NCI-H2029 (cell line): ENCODE measurements at places on chromosomes 3 and 15.

- no peak for DNase-seq
These were observed 18.7 kb upstream of the EOGT start for GRCh38 chr3:69032142-69032541.

DNA sequence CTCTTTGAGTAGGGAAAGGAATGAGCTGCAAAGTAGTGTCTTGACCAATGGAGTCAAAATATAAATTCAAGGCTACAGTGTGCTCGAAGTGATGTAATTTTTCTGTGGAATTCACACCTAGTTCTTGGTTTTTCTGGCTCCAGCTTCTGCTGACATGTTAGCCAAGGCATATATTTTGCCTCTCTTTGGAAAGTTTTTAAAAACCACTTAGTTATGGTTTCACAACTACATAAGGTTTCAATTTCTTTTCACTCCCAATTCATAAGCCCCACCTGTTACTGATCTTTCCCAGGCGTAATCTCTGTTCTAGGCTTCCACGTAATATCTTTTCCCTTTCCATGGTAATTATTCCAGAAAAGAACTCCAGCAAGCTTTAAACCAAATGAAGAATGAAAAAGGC, 46.9 kb downstream of the GADL1 start:
- DNase-seq = no peak

GRCh38 chr3:158221426-158221825, 111.5 kb downstream of the RSRC1 start:
- no peak for DNase-seq

DNA sequence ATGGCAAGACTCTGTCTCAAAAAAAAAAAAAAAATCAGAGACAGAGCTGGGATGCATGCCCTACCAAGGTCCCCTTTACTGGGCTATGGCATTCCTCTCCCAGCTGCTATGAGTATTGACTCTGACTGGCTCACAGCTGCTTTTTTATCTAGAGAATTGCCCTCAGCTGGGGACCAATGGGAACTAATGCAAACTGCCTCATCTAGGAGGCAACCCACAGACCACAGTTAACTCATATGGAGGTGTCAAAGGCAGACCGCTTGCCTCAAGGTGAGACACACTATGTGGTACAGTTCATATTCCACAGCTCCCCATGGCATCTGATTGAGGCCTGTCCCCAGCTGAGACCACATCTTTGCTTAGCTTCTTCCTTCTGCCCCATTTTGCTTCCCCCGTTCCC, 183.5 kb upstream of the EOMES start:
- DNase-seq = no peak

- no peak for DNase-seq
These were observed 331.7 kb upstream of the UMPS start for GRCh38 chr3:124398594-124398993.

DNA sequence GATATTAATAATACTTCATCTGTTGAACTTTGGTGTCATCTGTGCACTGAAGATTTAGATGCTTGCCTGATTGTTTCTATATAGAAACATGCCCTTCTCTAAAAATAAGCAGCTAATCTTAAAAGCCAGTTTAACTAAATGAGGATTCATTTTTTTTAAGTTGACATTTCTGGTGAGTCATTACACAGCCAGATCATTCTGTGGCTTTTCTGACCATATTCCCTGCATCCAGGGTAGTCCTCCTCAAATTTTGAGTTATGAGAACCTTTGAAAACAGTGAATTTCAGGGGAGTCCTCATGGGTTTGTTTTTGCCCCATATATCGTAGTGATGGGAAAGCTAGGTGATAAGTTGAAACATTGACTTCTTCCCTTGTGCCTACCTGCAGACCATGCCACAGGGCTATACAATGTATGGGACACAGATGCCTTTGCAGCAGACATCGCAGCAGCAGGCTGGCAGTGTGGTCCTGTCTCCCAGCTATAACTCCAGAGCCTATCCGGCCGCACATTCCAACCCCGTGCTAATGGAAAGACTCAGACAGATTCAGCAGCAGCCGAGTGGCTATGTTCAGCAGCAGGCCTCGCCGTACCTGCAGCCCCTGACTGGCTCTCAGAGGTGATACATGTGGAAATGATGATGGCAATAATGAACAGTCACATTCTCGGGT, 26.5 kb upstream of the P2RY12 start:
- DNase-seq = no peak

- DNase-seq = peak; percentile 86
These were observed 5.0 kb downstream of the ARID3B start for GRCh38 chr15:74545776-74546656.

DNA sequence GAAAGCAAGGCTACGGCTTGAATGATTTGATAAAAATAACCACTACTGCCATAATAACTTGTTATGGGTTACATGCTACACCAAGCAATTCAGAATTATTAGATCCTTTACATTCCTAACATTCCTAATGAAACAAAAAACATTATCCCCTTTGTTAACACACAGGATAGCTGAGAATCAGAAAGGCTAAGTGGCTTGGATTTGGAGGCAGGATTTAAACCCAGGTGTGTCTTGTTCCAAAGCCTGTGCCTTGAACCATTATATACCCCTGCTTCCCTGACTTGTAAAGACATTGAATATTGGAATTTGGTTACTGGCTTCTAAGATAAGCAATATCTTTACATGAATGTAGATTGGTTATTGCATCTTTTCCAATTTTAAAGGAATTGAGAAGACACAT, 417.1 kb upstream of the GOLIM4 start:
- DNase-seq = no peak

- no peak for DNase-seq
These were observed 57.7 kb downstream of the PXYLP1 start for GRCh38 chr3:141289228-141289772.

DNA sequence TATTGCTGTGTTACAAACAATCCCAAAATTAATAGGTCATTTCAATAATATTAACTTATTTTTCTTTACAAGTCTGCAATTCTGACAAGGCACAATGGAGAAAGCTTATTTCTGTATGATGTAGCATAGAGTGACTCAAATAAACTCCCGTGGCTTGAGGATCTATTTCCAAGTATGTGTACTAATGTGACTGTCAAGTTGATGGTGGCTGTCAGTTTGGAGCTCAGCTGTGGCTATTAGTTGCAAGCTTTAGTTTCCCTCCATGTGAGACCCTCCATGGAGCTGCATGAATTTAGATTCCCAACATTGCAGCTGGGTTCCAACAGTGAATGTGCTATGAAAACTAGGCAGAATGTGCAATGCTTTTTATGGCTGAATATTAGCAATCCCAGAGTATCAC, 515.5 kb upstream of the GBE1 start:
- DNase-seq = no peak

- DNase-seq = no peak
These were observed 24.9 kb upstream of the GNB4 start for GRCh38 chr3:179476215-179476614.

GRCh38 chr3:183958775-183959174, 58.9 kb downstream of the ABCC5 start:
- no peak for DNase-seq

GRCh38 chr3:36681867-36682266, 82.5 kb downstream of the DCLK3 start:
- DNase-seq = no peak

DNA sequence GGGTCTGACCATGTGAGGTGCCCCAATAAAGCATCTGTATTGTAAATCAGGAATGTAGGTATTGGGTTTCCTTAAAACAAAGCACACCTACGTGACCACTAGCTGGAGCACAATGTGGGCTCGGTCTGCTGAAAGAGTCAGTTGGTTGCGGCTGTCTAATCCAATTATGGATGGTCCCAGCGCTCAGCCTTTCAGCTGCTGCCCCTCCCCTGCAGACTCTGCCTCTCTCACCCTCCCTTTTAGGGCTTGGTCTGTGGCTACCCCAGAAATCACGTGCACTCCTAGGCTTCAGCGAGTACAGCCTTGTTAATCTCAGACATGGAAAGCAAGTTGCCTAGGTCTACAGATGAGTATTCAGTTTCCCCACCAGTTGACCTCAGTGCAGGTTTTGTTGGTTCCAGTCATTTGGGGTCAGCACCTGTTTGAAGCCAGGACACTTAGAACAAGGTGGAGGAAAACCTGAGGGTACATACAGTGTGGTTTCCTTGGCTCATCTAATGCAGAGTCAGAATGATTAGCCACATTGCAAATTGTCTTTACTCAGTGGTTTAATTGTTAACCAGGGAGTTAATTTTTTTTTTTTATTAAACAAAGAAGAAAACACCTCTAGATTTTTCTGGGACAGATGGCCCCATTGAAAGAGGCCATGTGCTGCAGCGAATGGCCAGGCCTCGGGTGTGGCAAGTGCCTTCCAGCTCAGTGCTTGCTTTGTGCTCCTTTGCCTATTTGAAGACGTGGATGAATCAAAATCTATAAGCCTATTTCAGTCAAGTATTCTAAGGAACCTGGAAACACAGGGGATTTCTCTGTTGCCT, 137.7 kb downstream of the IGF1R start:
- no peak for DNase-seq

DNA sequence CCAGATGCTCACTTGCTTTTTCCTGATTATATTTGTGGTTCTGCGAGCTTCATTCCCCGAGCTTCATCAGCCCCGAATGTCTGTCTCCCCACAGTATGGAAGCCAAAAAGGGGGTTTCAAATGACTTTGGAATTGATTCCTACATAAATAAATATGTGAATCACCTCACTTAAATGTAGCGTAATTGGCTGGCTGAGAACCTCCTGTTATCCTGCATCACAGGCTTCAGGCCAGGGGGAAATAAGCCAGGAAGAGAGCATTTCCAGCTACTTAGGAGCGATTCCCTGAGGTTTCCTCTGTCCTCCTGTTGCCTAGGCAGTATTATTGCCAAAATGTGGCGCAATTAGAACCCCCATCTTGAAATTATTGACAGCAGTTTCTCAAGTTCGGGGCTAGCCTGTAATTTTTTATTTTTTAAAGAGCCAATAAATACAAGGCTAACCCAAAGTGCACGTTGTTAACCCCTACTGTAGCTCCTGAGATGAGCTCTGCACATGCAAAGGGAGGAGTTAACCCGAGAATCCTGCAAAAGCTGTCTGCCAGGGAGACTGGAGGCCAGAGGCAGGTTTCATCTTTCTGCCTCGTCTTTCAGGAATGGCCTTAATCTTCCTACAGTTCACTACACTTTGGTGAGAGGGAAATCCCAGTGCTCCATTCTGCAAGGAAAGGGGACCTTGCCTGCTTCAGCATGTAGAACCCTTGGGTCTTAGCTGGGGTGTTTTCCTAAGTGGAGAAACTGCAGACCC, 148.2 kb downstream of the ADAMTS9 start:
- DNase-seq = no peak

DNA sequence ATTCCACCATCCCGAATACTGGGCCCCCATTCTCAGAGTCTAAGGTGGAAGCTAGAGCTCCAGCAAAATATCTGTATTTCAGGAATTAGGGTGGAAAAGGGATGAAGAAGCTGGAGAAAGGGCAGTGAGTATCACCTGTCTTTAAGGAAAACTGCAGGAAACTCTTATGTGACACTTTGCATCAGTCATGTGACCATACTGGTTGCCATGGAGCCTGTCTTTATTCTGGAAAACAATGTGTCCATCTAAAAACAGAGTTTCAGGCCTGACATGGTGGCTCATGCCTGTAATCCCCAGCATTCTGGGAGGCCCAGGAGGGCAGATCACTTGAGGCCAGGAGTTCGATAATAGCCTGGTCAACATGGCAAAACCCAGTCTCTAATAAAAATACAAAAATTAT, 52.9 kb upstream of the FSIP1 start:
- DNase-seq = peak; percentile 21
